Suppressor macrophage (primary cell): ENCODE measurements at places on chromosomes 12 and 14.
A peak's percentile ranks its signal among the peaks of the same experiment; 100 is the strongest.

- DNase-seq = no peak
Measured at GRCh38 chr12:54010053-54010971, 1.5 kb downstream of the HOXC8 start.

DNA sequence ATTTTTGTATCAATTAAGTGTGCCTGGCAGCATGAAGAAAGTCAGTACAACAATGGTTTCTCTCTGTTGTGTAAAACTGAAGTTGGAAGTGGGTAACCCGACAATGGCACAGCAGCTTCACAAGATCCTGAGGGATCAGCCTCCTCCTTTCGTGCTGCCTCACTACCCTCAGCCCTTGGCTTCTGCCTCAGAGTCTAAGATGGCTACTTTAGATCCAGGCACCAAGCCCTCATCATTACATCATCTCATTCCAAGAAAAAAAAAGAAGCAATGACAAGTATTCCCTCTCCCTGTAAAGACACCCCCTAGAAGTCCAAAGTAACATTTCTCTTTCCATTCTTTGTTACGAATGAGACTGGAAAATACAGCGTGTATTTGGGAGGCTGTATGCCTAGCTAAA, 92.6 kb downstream of the DNAI7 start:
- no peak for DNase-seq

DNA sequence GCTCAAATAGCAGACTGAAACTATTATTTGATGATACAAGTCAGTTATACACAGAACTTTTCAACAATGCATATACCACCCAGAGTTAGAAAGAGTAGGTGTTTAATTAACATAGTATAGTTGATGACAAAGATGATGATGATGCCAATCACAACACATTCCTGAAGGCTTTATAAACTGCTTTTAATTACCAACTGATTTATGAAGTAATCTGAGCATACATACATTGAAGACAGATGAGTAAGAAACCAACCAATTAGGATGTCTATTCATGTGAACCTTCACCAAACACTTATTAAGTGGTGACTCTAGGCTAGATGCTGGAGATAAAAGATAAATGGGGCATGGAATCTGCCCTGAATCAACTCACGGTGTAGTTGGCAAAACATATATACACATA, 600.9 kb upstream of the FLRT2 start:
- no peak for DNase-seq

GRCh38 chr14:84864548-84865271, 665.2 kb upstream of the FLRT2 start:
- DNase-seq = no peak

- DNase-seq = peak; percentile 93
Measured at GRCh38 chr12:108367436-108367835, 28.3 kb upstream of the CMKLR1 start.

GRCh38 chr14:54026671-54027070, 70.0 kb upstream of the BMP4 start:
- no peak for DNase-seq

DNA sequence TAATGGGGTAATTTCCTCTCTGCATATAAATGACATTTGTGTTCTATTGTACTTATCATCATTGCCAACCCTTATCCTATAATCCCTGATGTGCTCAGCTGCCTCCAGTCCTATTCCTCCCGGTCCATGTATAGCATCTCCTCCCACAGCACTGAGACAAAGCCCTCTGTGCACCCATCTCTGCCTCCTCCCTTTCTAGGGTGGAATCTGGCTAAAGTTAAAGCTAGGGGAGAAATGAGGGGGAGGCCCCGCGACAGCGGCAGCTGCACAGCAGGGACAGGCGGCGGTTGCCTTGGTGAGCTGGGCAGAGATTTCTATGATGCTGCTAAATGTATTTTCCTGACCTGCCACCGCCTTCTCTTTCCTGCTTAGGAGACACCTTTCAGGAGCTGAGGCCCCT, 12.8 kb upstream of the ZDHHC22 start:
- DNase-seq = no peak

- no peak for DNase-seq
Measured at GRCh38 chr12:53968214-53969127, 4.5 kb upstream of the HOXC11 start.

GRCh38 chr12:87967871-87968270, 61.3 kb downstream of the C12orf50 start:
- DNase-seq = no peak

- DNase-seq = no peak
Measured at GRCh38 chr12:23230899-23231298, 605.9 kb downstream of the ETNK1 start.

DNA sequence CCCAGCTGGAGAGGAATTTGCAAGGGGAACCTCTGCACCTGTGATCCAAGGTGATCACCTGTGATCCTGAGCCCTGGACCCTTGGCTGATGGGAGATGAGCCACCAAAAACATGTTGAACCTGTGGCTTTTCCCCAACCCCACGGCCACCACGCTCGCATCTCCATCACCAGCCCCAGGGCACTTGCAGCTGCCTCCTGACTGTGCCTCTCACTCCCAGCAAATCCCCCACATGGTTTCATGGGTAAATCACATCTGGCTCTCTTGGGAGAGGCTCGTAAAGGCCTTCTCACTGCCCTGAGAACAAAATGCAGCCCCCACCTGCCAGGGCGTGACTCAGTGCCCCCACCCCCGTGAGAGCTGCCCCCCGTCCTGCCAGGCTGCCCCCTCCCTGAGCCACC, 76.0 kb downstream of the RFLNA start:
- no peak for DNase-seq

- DNase-seq = peak; percentile 28
Measured at GRCh38 chr12:16282978-16283377, 5.5 kb upstream of the SLC15A5 start.

GRCh38 chr12:27709932-27710591, 570 bp upstream of the MRPS35 start:
- DNase-seq = peak; percentile 35

- no peak for DNase-seq
Measured at GRCh38 chr12:100201604-100202423, 1.2 kb downstream of the ACTR6 start.

DNA sequence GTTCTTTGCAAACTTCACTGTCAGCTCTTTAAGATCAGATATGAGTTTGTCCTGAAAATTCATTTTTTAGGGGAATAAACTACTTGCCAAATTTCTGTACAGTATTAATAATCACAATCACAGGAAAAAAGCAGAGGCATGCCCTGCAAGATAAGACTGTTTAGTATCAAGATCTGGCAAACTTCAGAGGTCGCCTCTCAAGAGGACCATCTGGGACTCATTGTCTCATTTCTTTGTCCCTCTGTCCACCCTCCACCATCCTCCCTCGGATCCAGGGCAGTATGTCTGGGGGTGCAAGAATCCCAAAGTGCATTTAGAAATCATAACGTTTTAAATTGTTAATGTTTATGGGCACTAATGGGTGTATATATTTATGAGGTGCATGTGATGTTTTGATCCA, 232.4 kb upstream of the FKBP4 start:
- no peak for DNase-seq

- DNase-seq = peak; percentile 74
Measured at GRCh38 chr12:49358483-49359141, 8.7 kb upstream of the SPATS2 start.

- DNase-seq = no peak
Measured at GRCh38 chr12:40469736-40470135, 222.5 kb upstream of the CNTN1 start.

DNA sequence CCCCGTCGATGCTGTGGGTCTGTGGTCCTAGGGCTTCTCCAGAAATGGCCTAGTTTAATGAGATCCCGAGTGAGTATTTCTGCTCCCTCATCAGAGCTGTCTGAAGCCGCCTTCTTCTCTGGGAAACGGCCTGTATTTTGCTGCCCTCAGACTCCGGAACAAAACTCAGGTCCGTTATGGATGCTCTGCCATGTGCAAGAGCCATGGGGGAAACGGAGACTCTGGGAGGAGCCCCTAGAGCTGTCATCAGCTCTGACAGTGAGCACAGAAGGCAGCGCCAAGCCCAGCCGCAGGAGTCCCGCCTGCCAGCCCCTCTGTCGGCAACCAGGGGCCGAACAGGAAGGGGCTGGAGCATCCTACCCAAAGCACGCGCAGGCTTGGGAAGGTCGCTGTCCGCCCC, 192.4 kb upstream of the PRMT8 start:
- DNase-seq = no peak

DNA sequence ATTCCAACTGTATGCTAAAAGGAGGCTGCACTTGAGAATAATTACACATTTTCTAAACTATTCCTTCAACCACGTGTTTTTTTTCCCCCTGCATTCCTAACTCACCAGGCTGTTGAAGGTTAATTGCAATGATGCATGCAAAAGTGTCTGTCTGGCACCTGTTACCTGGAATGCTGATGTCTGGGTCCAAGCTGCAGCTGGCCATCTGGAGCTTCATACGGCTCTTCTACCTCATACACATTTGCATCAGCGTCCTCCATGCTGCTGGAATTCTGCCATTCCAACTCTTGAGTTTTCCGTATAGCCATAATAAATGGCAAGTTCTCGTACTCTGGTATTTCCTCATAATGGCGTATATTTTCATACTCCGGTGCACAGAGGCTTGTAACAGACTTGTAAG, 8.6 kb downstream of the FGD6 start:
- DNase-seq = no peak

GRCh38 chr12:75471902-75472890, 8.4 kb upstream of the GLIPR1 start:
- peak; percentile 92 for DNase-seq

DNA sequence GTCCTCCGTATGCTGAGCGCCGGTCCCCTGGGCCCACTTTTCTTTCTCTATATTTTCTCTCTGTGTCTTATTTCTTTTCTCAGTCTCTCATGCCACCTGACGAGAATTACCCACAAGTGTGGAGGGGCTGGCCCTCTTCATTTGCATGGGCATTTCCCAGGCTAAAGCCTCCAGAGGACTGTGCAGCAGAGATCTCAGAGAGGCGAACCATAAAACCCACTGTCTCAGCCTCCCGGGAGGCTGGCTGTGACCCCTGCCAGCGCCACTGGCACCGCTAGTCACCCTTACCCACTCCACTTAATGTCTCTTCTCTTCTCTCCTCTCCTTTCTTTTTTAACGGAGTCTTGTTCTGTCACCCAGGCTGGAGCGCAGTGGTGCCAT, 7.1 kb upstream of the SERPINA9 start:
- no peak for DNase-seq

- no peak for DNase-seq
Measured at GRCh38 chr14:72512925-72513324, 381.0 kb downstream of the DPF3 start.

- no peak for DNase-seq
Measured at GRCh38 chr12:58871556-58871955, 48.7 kb downstream of the LRIG3 start.

- no peak for DNase-seq
Measured at GRCh38 chr12:112602150-112602549, 183.4 kb downstream of the PTPN11 start.

DNA sequence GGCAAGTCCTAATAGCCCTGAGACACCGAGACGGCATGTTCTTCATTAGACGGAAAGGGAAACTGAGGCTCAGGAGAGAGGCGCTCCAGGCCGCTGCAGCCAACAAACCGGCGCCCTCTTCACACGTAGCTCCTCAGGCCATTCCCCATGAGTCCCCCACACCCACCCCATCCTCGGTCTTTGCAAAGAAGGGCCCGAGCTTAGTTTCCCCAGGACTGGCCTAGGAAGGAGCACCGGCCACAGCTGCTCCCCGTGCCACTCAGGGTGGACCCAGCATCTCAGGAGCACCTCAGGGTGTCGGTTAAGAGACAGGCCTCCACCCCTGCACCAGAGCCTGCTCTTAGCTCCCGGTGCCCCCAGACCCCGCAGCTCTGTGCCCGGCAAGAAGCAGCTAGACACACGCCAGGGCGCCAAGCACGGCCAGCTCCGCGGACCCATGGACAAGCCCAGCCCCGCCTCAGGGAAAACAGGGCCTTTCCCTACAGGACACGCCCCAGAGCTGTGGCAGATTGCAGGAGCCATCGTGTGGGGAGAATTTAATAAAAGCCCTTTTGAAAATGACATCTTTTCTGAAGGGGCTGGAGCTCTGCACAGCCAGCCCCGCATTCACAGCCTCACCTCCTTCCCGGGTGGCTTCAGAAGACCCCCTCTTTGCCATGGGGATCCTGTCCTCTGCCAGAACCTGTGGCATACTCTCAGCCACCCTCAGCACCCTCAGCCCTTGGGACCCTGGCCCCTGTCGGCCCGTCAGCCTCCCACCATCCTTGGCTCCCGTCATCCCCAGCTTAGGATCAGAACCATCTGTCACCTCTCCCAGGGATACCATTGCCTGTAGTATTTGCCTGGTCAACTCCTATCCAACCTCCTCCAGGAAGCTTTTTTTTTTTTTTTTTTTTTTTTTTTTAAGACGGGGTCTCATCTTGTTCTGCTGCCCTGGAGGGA, 59.7 kb downstream of the LGMN start:
- no peak for DNase-seq

- no peak for DNase-seq
Measured at GRCh38 chr12:114152890-114153289, 186.8 kb upstream of the RBM19 start.

- DNase-seq = no peak
Measured at GRCh38 chr12:62834971-62835547, 99.9 kb downstream of the PPM1H start.

DNA sequence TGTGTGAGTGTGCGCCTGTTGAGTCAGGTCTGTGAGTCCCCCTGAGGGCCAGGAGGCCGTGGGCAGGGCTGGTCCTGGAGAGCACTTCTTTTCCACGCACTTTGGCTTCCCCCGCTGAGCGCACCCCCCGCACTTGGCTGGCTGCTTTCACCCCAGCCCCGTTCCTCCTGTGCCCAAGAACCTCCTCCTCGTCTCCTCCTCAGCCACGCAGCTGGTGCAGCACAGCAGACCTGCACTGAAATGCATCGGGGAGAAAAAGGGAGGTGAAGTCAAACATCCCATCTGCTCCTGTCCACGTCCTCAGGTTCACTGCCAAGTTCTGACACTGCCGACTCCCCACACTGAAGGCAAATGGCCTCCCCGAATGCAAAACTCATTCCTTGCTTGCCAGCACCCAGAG, 362.7 kb upstream of the SFSWAP start:
- DNase-seq = no peak

DNA sequence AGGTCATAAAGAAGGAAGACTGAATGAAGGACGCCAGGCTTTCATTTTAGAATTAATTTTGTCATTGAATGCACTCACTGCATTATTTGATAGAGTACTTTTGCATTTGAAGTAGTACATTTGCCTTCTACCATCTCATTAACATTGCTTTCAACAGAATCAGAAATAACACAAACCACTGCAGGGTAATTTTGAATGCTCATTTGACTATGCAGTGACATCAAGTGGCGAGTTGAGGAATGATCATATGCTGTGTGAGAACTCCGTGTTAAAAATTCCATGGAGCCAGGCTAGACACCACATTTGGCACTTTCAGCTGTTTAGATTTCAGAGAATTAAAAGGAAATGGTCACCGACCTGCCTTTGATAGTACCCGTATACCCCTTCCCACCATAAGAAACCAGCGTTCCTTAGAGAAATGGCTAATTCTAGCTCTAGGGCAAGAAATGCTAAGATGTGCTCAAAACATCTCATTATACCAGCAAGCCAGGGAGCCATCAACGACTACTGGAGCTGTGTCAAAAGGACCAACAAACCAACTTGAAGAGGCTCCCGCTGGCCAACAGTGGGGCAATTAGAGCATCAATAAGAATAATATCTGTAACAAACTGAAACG, 16.5 kb downstream of the HEBP1 start:
- peak; percentile 30 for DNase-seq

- no peak for DNase-seq
Measured at GRCh38 chr14:73809391-73809790, 42.2 kb upstream of the PTGR2 start.

- no peak for DNase-seq
Measured at GRCh38 chr12:118447181-118447580, 70.8 kb downstream of the SUDS3 start.
